Urinary bladder (tissue), 4 donors: ENCODE measurements at places on chromosomes 4 and X. TPM values are rescaled to one million over a fixed set of nuclear protein-coding genes. Genes with fewer than 3 reads are reported as not detected.

The PAGE2B gene
- not detected for total RNA-seq

The AMER1 gene
- 5.0 TPM for total RNA-seq

The UGT8 gene
- 2.0 TPM for total RNA-seq

DNA sequence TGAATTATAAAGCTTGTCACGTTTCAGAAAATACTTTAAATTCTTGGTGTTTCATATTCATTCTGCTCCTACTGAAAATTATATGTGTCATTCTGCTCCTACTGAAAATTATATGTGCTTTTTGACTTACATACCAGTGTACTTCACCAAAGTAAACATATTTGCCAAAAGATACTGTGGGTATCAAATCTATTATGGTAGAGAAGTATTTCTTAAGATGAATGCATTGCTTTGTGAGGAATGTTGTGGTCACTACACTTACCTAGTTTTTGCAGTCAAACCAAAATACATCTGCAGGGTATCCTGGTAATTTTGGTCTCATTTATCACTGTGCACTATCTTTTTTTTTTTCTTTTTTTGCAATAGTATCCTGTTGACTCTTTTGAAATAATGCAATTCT lies 287.7 kb upstream of the MAD2L1 start:
- no peak for DNase-seq
